Epithelial cell of prostate (primary cell): ENCODE measurements at places on chromosomes 4 and X.
A peak's percentile ranks its signal among the peaks of the same experiment; 100 is the strongest.

DNA sequence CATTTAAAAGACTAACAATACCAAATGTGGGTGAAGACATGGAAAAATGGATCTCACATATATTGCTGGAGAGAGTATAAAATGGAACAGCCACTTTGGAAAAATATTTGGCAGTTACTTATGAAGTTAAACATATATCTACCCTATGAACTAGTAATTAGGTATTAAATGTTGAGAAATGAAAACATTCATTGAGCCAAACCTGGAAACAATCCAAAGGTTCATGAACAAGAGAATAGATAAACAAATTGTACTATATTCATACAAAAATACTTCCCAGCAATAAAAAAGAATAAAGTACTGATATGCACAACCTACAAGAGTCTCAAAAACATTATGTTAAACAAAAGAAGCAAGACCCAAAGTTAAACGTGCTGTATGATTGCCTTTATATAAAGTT lies 4.0 kb upstream of the EGF start:
- DNase-seq, result no peak

- DNase-seq, result no peak
Observed at GRCh38 chr4:68319040-68319439, 30.9 kb downstream of the YTHDC1 start.

GRCh38 chr4:147830987-147831386 lies 99.1 kb downstream of the ARHGAP10 start:
- DNase-seq, result peak; percentile 64

DNA sequence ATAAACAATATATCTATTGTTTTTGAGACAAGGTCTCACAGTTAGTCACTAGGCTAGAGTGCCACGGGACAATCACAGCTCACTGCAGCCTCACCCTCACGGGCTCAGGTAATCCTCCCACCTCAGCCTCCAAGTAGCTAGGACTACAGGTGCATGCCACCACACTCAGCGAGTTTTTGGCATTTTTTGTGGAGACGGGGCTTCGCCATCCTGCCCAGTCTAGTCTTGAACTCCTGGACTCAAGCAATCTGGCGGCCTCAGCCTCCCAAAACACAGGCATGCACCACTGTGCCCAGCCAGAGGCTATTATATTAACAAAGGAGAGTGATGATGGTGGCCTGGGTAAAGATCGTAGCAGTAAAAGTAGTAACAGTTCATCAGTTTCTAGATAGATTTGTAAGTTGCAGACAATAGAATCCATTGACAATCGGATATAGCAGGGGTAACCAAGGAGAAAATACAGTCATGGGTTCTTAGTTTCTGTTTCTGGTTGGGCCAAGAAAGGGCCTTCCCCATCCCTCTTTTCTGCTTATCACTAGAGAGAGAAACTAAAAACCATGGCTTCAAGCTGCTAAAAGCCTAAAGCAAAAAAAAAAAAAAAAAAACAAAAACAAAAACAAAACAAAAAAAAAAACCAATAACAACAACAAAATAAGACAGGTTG lies 60.6 kb downstream of the ANXA10 start:
- DNase-seq, result no peak

GRCh38 chr4:74598611-74599325 lies 153.8 kb downstream of the AREG start:
- no peak for DNase-seq

GRCh38 chr4:82741188-82741587 lies 57.4 kb downstream of the SCD5 start:
- DNase-seq, result no peak

- DNase-seq, result no peak
Observed at GRCh38 chrX:38923451-38923969, 122.3 kb downstream of the MID1IP1 start.

- no peak for DNase-seq
Observed at GRCh38 chr4:212438-213188, 88.3 kb downstream of the ZNF718 start.

DNA sequence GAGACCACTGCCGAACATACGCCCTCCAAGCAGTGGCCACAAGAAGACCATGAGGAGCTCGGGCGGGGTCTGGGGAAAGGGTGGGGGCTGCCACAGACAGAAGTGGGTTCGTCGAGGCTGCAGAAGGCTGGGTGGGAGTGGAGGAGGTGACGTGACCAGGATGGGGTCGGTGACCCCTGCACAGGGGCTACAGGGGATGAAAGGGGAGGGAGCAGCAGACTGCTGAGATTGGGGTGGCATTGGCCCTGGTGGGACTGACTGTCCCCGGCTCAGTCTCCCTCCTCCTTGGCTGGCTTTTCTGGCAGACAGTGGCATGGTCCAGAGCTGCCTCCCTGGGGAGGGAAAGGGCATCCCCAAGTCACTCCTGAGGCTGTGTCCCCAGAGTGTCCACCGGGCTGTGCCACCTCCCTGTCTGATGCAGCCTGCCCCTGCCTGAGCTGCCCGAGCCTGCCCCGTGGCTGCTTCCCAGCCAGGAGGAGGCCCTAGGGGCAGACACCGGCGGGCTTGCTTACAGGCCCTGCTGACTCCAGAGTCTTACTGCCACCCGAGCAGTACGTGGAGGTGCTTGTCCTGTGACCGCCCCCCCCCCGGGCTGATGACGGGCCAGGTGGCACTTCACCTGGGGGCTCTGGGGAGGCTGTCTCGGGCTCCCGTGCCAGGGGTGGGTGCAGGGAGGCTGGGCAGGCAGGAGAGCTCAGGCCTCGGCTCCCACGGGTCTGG lies 7.2 kb downstream of the SH3BP2 start:
- DNase-seq, result no peak

- no peak for DNase-seq
Observed at GRCh38 chr4:142567199-142567598, 278.9 kb downstream of the INPP4B start.

GRCh38 chr4:40227284-40227683 lies 30.5 kb downstream of the RHOH start:
- no peak for DNase-seq

GRCh38 chrX:37745354-37745753 lies 34.5 kb upstream of the CYBB start:
- DNase-seq, result peak; percentile 1

DNA sequence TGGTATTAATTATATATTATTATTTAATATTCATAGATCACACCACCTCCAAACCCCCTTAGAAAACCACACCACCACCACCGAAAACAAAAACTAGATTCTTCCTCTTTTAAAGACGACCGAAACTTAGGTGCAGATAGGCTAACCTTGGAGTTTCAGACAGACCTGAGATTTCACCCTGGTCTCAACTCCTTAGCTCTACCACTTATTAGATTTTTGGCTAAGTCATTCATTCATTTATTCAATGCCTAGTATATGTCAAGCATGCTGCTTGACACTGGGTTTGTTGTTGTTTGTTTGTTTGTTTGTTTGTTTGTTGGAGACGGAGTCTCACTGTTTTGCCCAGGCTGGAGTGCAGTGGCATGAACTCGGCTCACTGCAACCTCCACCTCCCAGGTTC lies 9.5 kb upstream of the BMP2K start:
- no peak for DNase-seq

DNA sequence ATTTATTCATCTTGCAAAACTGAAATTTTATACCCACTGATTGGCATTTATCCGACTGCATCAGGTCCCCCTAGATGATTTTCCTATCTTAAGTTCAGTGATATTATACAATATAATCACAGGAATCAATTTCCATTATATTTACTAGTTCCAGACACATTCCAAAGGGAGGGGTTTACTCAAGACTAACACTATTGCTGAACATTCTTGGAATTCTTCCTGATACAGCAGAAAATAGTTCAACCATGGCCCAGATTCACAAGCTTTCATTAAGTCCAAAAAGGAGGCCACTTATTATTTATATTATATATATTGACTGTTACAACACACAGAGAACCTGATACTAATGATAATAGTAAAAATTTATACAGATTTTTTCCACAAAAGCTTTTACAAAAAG lies 2353.6 kb downstream of the PCDH7 start:
- DNase-seq, result no peak

DNA sequence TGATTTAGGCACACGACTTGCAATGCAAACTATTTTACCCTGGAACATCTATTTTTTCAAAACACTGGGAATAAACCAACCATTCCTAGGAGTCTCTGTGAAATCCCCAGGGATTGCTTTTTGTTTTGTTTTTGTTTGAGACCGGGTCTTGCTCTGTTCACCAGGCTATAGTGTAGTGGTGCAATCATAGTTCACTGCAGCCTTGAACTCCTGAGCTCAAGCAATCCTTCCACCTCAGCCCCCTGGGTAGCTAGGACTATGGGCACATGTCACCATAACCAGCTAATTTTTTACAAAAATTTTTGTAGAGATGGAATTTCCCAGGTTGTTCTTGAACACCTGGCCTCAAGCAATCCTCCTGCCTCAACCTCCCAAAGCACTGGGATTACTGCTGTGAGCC lies 37.8 kb downstream of the PPM1K start:
- no peak for DNase-seq

DNA sequence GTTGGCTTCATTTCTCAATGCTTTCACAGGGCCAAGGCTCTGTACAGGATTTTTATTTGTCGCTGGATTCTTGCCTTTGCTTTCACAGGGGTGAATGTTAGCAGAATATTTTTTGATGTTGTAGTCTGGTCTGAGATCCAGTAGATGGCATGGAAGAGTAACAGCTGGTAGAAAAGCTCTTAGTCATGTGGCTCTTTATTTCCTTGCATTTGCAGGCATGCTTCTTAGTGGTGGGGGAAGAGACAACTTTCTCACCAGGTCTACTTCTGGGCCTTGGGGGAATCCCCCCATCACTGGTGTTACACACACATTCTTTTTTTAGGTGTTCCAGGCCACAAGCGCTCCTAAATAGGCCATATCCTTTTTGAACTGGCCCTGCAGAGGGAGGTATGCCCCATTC lies 58.2 kb upstream of the DKK2 start:
- DNase-seq, result no peak

GRCh38 chr4:80185787-80186548 lies 11.3 kb upstream of the PRDM8 start:
- no peak for DNase-seq

GRCh38 chr4:169164669-169165415 lies 105.9 kb downstream of the SH3RF1 start:
- no peak for DNase-seq

- no peak for DNase-seq
Observed at GRCh38 chrX:19897091-19897490, 9.7 kb upstream of the SH3KBP1 start.

- DNase-seq, result no peak
Observed at GRCh38 chr4:89556601-89557305, 249.2 kb upstream of the GPRIN3 start.

DNA sequence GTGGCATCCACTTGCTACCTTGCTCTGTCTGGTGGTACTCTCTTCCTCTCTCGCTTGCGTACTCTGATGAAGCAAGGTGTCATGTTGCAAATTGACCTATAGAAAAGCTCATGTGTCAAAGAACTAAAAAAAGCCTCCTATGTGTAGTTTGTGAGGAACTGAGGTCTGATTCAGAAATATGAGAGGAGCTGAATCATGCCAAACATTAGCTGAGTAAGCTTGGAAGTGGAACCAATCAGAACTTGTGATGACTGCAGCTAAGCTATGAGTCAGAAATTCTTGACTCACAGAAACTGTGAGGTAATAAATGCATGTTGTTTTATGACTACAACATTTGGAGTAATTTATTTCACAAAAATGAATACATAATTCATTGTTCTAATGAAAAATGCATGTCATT lies 2138.8 kb downstream of the PCDH7 start:
- DNase-seq, result peak; percentile 88

DNA sequence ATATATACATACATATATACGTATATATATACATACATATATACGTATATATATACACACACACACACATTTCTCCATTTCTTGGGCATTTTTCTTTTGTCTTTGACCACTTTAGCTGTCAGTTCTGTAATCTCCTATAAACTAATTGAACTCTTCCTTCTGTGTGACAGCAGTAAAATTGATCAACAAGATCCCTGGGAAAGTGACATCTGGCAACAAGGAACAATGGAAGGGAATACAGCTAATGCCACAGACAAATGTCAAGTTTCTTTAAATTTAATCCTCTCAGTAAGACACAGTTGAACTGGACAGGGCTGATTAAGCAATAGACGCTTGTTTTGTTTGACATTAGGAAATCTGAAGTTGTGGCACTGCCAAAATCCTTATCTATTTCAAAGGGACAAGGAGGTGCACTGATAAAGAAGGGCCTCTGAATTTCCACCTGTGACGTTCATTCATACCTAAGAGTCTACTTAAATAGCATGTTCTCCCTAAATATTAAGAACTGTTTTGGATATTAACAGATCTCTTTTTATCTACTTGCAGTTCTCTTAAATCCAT lies 126.9 kb downstream of the RNF150 start:
- DNase-seq, result no peak

- DNase-seq, result no peak
Observed at GRCh38 chr4:140100771-140101170, 53.2 kb downstream of the MAML3 start.

- no peak for DNase-seq
Observed at GRCh38 chr4:124219389-124219788, 493.1 kb downstream of the ANKRD50 start.

DNA sequence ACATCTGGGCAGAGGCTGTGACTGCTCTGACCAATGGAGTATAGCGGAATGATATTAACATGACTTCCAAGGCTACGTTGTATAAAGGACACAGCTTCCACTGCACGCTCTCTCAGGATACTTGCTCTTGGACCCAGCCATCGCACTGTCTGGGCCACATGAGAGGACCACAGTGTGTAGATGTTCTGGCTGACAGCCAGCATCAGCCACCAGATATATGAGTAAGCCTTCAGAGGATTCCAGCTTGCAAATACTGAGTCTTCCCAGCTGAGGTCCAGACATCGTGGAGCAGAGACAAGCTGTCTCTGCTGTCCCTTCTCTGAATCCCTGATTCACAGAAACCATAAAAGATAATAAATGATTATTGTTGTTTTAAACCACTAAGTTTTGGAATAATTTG lies 146.8 kb upstream of the USP9X start:
- no peak for DNase-seq

GRCh38 chr4:36292556-36293188 lies 11.3 kb downstream of the DTHD1 start:
- peak; percentile 24 for DNase-seq

GRCh38 chr4:153555730-153556434 lies 89.7 kb downstream of the TMEM131L start:
- DNase-seq, result no peak

DNA sequence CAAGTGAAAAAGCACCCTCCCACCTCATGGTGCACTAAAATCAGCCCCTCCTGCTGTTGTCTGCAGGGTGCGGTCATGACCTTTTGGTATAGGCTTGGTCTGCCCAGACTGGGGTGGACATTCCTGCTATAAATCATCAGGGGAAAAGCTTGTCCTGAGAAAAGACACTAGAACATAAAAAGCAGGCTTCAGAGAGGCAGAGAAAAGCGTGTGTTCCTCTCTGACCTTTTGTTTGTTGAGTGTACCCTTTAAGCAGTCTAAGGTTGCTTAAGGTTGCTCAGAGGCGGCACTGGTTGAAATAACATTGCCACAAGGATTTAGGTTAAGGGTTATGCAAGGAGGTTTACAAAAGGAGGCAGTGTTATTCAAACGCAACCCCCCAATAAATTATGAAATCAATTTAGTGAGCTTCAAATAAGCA lies 43.5 kb downstream of the CCDC158 start:
- no peak for DNase-seq

GRCh38 chr4:89617317-89617716 lies 219.6 kb downstream of the SNCA start:
- no peak for DNase-seq
